A172 (cell line): ENCODE measurements at places on chromosomes 1 and 21. TPM values are rescaled to one million over a fixed set of nuclear protein-coding genes. Genes with fewer than 3 reads are reported as not detected.

The ANKRD35 gene
- total RNA-seq: not detected in 2 replicates

The BGLAP gene
- total RNA-seq: 0.34 and 2.3 TPM in 2 replicates

DNA sequence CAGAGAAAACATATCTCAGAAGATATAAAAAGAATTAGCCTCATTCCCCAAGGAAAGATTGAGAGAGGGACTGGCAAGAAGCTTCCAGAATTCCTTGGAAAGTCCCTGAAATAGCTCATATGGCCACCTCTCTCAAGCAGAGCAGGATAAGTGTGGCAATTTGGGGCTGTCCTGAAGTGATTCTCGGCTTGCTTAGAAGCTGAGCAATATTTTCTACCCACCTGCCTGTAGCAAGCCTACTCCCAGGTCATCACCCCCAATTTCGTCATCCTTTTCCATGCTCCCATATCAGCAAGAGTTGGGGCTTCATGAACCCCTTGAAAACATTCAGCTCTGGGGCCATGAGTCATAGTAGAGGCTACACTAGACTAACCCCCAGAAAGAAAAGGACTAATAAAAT lies 131.5 kb downstream of the PLPP3 start:
- no peak for DNase-seq

DNA sequence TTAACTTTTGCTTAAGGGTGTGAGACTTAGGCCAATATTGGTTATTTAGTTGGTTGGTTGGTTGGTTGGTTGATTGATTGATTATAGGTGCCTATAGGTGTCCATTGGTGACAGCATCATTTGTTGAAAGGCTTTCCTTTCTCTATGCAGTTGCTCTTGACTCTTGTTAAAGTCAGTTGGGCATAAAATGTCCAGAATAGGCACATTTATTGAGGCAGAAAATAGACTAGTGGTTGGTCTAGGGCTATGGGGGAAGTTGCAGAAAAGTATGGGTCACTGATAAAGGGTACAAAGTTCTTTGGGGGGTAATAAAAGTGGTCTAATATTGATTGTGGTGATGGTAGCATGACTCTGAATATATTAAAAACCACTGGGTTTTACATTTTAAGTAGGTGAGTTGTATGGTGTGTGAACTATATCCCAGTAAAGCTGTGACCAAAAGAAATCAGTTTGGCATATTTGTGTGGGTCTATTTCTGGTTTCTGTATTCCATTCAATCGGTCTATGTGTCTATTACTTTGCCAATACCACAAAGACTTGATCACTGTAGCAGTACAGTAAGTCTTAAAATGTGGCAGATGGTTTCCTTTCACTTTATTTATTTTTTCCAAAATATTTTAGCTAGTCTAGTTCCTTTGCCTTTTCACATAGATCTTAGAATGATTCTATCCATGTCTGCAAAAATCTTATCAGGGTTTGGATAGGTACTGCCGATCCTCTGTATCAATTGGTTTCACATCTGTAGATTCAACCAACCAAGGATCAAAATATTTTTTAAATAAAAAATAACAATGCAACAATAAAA lies 63.0 kb downstream of the ATP1A1 start:
- DNase-seq: no peak

GRCh38 chr1:173128742-173129141 lies 78.0 kb upstream of the TNFSF18 start:
- no peak for DNase-seq

- DNase-seq: no peak
Observed at GRCh38 chr1:96387785-96388184, 333.8 kb upstream of the PTBP2 start.

DNA sequence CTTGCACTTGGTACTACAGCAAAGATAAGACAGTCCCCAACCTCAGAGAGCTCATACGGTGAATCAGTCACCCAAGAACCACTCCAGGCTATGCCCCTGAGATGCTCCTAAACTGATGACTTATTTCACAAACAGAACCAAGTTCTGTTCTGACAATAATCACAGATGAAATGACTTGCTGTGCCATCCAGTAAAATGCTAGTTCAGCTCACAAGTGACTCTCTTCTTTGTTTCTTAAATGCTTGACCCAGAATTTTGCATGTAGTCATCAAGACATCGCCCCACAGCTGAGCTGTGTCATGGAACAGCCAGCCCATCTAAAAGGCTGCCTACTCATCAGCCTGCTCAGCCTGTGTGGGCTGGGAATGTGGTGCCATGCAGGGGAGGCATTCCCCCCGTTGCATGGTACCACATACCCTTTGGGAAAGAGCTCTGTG lies 6.1 kb upstream of the SLC19A2 start:
- no peak for DNase-seq

GRCh38 chr1:241115784-241116183 lies 241.2 kb downstream of the RGS7 start:
- peak; percentile 23 for DNase-seq

DNA sequence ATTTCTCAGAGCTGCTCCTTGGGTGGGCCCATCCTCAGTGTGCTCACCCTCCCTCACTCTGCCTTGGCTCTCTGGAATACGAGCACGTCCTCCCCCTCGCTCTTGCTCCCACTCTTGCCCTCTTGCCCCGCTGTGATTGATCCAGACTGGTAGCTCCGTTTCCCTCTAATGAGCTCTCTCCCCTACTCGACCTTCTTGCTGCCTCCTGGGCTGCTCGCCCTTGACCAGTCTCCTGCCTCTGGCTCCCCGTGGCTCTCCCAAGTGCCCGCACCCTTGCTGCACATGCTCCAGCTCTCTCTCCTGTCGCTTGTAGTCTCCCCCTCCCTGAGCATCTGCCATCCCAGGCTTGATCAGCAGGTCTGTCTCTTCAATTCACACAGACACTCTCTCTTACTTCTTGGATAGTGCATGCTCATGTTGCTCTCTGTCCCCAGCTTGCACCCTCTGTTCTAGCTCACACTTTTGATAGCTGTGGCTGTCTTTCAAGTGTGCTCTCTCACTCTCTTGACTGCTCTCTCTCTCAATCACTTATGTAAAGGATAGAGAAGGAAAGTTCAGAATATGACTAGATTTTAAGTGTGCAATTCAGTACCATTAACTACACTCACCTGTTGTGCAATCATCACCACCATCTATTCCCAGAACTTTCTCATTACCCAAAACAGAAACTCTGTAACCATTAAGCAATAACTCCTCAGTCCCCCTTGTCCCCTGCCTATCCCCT lies 51.1 kb downstream of the PHC2 start:
- no peak for DNase-seq

DNA sequence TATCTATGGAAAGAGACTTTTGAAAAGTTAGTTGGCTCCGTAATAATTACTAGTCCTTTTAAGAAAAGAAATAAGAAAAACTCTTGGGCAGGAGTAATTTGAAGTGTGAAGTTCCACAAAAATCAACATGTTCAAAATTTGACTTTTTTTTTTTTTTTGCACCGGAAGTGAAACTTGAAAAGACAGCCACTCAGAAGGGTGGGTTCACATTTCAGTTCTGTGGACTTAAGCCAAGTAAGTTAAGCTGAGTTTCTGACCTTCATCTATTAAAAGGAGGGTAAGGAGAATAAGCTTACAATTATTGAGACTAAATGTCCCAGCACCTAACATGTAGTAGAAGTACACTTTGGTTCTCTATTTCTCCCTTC lies 11.0 kb downstream of the RO60 start:
- no peak for DNase-seq

GRCh38 chr1:193348091-193348768 lies 161.8 kb upstream of the B3GALT2 start:
- DNase-seq: no peak

DNA sequence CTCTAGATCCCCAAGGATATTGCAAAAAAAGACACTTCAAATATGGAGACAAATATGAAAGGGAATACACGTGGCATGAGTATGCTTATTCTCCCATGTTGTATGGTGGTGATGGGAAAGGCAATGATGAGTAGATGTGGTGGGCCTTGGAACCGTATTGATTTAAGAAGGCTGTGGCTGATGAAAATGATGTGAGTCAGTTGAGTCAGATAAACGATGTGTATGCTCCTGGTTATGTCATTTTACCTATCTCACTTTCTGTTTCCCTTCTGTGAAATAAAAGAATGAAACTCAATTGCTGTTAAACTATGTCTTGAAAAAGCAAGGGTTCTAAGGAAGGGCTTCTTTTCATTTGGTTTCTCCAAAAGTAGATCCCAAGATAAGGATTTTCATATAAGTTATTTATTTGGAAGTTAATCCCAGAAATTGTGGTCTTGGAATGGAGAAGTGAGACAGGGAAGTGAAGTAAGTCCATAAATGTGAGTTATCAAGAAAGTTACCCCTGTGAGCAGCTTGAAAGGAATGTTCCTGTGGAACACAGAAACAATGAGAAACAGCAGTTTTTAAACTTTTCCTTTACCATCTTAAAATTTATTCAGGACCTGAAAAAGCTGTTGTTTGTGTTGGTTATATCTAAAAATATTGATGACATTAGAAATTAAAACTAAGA lies 292.0 kb downstream of the DUSP10 start:
- no peak for DNase-seq
